Lung microvascular endothelial cell (primary cell): ENCODE measurements at places on chromosomes 3 and 15. TPM values are rescaled to one million over a fixed set of nuclear protein-coding genes. Genes with fewer than 3 reads are reported as not detected.

DNA sequence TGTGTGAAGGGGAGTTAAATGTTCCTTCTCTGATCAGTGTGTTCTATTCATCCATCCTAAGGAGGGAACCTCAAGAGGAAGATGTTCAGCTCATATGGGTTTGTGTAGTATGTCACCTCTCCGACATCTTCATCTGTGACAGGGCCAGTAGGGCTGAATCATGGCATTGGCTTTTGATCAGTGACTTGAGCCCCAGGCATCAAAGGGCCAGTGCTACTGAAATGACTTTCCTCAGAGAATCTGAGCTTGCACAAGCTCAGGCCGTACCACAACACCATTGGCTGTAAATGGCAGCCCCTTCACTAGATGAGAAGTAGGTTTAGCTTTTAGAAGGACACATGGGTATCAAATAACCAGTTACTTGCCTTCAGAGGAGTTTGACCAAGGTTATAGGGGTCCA lies 183.2 kb upstream of the NR2E3 start:
- no peak for DNase-seq

- DNase-seq: no peak
These were observed 32.0 kb upstream of the GALNT15 start for GRCh38 chr3:16142350-16143025.

DNA sequence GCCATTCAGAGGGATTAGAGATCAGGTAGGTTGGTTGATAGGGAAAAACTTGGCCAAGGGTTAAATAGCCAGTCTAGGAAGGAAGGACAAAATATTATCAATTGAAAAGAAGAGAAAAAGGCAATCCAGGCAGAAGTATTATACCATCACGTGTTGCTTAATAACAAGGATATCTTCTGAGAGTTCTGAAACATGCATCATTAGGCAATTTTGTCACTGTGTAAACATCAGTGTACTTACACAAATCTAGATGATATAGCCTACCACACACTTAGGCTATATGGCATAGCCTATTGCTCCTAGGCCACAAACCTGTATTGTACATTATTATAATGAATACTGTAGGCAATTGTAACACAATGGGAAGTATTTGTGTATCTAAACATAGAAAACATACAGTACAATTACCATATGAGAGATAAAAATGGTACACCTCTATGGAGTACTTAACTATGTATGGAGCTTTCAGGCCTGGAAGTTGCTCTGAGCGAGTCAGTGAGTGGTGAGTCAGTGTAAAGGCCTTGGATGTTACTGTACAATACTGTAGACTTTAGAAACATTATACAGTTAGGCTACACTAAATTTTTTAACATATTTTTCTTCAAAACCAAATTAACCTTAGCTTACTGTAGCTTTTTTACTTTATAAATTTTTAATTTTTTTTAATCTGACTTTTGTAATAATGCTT lies 2.7 kb downstream of the TEX55 start:
- no peak for DNase-seq

- no peak for DNase-seq
These were observed 411.4 kb upstream of the TPRG1 start for GRCh38 chr3:188760408-188760807.

The CIB2 gene
- total RNA-seq: 2.2 and 2.8 TPM in 2 replicates
